Erythroblast (primary cell): ENCODE measurements at places on chromosomes 7 and 10.

- no peak for DNase-seq
Measured at GRCh38 chr10:128624656-128625530, 498.7 kb upstream of the MKI67 start.

DNA sequence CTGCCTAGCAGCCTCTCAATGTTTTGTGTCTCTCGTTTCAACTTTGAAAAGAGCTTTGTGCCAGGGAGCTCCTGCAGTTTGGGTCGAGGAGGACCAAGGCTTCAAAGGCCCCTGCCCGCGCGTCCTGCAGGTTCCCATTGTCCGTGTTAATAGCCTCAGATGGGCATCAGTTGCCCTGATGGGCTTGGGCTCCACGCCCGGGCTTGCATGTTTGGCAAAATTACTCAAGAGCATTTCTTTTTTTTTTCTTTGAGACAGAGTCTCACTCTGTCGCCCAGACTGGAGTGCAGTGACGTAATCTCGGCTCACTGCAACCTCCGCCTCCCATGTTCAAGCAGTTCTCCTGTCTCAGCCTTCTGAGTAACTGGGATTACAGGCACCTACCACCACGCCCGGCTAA lies 636.6 kb downstream of the SDK1 start:
- DNase-seq: no peak

GRCh38 chr10:124193309-124193696 lies 99.9 kb upstream of the CHST15 start:
- DNase-seq: no peak

DNA sequence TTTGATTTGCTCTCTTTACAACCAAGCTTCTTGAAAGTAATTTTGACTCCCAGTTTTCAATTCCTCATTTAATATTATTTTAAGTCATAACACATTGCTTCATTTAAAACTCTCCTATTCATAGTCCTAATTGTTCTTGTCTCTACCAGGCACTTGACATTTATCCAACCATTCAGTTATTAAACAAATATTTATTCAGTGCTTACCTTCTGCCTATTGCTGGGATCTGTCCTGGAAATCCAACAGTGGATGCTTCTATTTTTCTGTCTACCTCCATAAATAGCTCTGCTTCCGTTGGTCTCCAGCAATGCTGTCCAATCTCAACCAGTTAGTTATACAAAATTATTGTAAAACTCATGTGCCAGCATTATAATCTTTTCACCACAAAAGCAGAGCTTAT lies 615.1 kb downstream of the ZWINT start:
- DNase-seq: no peak

- no peak for DNase-seq
Measured at GRCh38 chr10:90905925-90906324, 15.0 kb downstream of the ANKRD1 start.

DNA sequence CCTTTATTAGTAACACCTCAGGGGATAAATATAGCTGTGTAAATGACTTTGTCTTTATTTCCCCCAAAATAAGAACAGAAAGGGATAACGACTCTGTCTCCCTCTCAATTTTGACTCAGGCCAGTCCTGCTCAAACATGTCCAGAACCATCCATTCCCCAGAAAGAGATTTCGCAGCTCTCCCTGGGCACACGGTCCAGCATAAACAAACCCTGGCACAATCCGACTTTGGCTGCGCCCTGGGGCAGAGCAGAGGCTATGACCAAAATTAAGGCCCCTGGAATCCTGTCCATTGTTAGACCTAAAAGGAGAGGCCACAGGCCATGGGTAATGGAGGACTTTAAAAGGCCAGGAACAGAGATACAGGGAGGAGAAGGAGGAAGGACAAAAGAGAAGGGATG lies 99.1 kb downstream of the PRPF18 start:
- DNase-seq: no peak

- no peak for DNase-seq
Measured at GRCh38 chr10:24664991-24665390, 58.7 kb downstream of the ARHGAP21 start.

- DNase-seq: no peak
Measured at GRCh38 chr7:31114593-31115343, 62.7 kb downstream of the ADCYAP1R1 start.

- DNase-seq: no peak
Measured at GRCh38 chr10:130923596-130923995, 387.9 kb downstream of the TCERG1L start.

DNA sequence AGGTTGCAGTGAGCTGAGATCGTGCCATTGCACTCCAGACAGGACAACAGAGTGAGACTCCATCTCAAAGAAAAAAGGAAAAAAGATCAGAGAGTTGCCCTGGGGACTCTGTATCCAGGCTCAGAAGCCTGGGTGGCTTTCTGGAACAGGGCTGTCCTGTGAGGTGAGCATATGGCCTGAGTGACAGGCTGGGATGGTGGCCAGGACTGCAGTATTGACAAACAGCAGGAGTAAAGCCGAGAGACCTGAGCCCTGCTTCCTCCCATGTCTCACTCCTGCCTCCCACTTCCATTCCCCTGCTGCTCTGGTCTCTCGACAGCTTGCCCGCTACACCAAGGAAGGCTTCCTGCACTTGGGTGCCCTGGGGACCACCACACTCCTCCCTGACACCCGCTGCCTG lies 578.5 kb downstream of the GALNT17 start:
- no peak for DNase-seq

- peak; percentile 36 for DNase-seq
Measured at GRCh38 chr7:151062399-151063211, 3.2 kb downstream of the SLC4A2 start.

- no peak for DNase-seq
Measured at GRCh38 chr7:70805360-70805759, 326.6 kb upstream of the GALNT17 start.

GRCh38 chr10:49742683-49743463 lies 19.2 kb downstream of the OGDHL start:
- no peak for DNase-seq

DNA sequence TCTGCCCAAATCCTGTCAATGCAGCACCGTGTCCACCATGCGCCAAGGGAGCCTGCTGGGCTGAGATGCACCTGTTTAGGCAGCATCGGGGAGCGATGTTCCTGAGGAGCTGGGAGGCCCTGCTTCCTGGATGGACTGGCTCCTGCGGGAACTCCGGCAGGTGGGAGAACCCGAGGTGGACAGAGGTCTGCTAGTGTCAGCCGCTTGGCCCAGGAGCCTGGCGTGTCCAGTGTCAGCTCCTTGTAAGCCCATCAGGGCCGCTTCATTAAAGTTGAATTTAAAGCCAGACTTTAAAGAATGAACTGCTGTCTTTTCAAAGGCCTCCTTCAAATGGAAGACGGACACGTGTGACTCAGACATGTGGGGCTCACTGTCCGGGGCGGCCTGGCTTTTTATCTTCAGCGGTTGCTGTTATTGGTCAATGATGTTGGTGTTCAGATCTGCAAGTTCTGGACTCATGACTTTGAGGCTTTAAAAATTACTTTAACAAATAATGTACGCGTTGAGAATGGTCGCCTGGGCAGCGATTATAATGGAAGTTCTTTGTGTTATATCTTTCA lies 422.5 kb downstream of the DNAJB6 start:
- no peak for DNase-seq
